ENCODE measurements at places on chromosomes 16 and 17. TPM values are rescaled to one million over a fixed set of nuclear protein-coding genes. Genes with fewer than 3 reads are reported as not detected.

- no peaks in the 10 kb centered on the region for H3K27me3 ChIP-seq
- no peaks in the 10 kb centered on the region for H3K36me3 ChIP-seq
- no peak overlapping the region for H3K27ac ChIP-seq
- H3K4me3 ChIP-seq = peak overlapping the region; percentile 36
- H3K4me1 ChIP-seq = peaks cover 12% of the 10 kb centered on the region
Measured at GRCh38 chr16:89256651-89257254, 39.2 kb downstream of the ZNF778 start.

DNA sequence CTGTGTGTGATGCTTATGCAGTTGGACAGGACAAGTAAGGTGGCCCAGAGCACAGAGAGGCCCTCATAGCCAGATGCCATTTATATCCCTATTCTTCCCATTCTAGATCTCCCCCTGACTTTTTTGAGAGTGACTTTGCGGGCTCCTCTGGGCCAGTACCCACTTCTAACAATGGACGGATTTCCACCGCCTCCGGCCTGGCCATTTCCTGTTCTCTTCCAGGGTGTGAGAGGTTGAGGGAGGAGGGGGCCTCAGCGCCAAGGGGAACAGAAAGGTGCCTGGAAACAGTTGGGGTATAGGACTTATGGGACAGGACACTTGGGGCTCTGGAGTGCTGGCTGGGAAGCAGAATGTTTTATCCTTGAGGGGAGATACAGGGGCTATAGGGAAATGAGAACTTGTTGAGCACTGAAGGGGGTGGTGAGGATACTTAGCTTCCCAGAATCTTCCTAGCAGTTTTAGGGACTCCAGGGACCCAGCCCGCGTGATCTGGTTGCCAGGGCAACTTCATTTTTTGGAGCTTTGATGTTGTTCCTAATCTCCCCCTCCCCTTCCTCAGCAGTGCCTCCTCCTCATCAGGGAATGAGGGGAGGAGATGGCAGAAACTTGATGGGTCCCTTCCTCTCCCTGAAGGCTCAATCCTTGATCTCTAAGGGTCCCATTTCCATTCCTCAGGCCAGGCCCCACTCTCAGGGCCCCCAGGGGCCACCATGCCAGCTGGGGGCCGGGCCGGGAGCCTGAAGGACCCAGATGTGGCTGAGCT lies 3.6 kb downstream of the TAOK2 start:
- peaks cover 23% of the 10 kb centered on the region for H3K4me1 ChIP-seq
- H3K4me3 ChIP-seq = no peak overlapping the region
- H3K36me3 ChIP-seq = peaks cover 40% of the 10 kb centered on the region
- DNase-seq = no peak
- no peaks in the 10 kb centered on the region for H3K27me3 ChIP-seq

- no peak for DNase-seq
- no peak overlapping the region for H3K4me3 ChIP-seq
- H3K36me3 ChIP-seq = no peaks in the 10 kb centered on the region
- H3K27ac ChIP-seq = no peak overlapping the region
- H3K27me3 ChIP-seq = no peaks in the 10 kb centered on the region
Measured at GRCh38 chr17:58303971-58304749, 23.4 kb upstream of the MPO start.

DNA sequence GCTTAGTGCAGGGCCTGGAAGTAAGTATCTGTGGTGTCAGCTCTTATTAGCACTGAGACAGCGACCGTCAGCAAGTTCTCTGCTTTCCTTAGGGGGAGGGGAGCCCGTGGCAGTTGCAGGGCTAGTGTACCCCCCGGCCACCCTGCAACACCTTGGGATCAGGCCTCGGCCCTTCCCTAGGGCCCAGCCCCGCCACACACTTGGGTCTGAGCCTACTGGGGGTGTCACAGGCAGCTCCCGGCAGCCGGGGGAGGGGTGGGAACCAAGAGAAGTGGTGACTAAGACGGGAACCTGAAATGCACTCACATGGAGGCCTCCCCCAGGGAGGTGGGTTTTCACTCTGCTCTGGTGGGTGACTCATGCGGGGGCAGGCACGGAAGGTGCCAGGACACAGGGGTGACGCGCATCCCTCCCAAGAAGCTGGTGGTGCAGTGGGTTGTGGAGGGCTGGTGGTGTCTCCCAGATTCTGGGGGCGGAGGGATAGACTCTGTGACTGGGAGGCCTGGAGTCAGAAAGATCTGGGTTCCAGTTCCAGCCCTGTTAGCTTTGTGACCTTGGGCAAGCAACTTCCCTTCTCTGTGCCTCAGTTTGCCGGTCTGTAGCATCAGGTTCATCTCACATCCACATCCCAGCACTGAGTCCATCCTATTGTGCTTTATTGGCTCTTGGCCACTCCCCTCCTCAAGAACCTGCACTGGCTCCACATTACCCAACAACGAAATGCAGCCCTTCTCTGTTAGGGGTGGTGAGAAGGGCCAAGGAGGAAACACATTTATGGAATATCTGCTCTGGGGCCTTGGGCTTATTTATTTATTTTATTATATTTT lies 44.5 kb downstream of the LAT start:
- H3K4me1 ChIP-seq = no peaks in the 10 kb centered on the region
- no peaks in the 10 kb centered on the region for H3K27me3 ChIP-seq
- H3K27ac ChIP-seq = no peak overlapping the region
- no peak overlapping the region for H3K4me3 ChIP-seq

DNA sequence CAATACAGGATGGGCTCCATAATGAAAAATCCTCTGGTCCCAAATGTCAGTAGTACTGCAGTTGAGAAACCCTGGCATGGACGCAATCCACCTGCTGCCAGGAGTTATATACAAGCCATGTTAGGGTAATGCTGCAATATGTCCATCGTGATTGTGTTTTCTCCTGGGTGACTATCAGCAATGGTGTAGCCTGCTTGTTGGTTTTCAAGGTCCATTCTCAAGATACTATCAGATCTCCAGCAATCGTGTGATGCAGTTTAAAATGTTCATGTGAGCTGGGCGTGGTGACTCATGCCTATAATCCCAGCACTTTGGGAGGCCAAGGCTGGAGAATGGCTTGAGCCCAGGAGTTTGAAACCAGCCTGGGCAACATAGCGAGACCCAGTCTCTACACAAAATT lies 24.0 kb downstream of the ABCC1 start:
- H3K4me1 ChIP-seq = peaks cover 55% of the 10 kb centered on the region
- no peaks in the 10 kb centered on the region for H3K27me3 ChIP-seq
- peak overlapping the region; percentile 86 for H3K27ac ChIP-seq
- no peak overlapping the region for H3K4me3 ChIP-seq
- no peak for DNase-seq

DNA sequence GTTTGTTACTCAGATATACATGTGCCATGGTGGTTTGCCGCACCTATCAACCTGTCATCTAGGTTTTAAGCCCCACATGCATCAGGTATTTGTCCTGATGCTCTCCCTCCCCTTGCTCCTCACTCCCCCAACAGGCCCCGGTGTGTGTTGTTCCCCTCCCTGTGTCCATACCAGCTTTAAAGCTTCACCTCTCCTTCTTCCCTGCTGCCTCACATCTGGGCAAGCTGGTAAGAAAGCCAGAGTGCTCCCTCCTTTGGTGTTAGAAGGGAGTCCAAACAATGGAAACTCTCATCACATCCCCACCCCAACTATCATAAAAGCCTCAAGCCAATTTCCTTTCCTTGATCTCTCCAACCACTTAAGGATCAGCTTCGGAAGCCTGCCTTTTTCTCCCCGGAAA lies 1115.6 kb upstream of the GOT2 start:
- no peak for DNase-seq
- H3K36me3 ChIP-seq = no peaks in the 10 kb centered on the region
- H3K27me3 ChIP-seq = no peaks in the 10 kb centered on the region

Gene HSD17B2
- 5.1 TPM for total RNA-seq

DNA sequence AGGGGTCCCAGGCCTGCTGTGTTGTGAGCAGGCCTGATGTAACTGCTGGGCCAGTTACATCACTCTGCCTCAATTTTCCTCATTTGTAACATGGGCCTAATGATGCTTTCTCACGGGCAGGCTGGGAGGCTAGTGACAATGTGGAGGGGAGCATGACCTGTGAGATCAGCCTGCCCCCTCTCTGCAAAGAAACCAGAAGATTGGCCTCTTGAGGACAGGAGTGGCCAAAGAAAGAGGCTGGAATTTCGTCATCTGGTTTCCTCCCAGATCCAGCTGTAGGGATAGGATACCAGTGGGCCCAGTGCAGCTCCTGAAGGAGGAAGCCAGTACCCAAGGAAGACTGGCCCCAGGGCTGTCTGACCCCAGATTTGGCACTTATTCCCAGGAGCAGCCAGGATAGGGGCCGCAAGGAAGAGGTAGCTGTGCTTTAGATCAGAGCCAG lies 615 bp upstream of the SREBF1 start:
- no peaks in the 10 kb centered on the region for H3K36me3 ChIP-seq
- peak overlapping the region; percentile 95 for H3K4me3 ChIP-seq
- peaks cover 63% of the 10 kb centered on the region for H3K4me1 ChIP-seq
- no peak for DNase-seq
- peak overlapping the region; percentile 98 for H3K27ac ChIP-seq
- no peaks in the 10 kb centered on the region for H3K27me3 ChIP-seq

Gene SLC35G6
- total RNA-seq = not detected

DNA sequence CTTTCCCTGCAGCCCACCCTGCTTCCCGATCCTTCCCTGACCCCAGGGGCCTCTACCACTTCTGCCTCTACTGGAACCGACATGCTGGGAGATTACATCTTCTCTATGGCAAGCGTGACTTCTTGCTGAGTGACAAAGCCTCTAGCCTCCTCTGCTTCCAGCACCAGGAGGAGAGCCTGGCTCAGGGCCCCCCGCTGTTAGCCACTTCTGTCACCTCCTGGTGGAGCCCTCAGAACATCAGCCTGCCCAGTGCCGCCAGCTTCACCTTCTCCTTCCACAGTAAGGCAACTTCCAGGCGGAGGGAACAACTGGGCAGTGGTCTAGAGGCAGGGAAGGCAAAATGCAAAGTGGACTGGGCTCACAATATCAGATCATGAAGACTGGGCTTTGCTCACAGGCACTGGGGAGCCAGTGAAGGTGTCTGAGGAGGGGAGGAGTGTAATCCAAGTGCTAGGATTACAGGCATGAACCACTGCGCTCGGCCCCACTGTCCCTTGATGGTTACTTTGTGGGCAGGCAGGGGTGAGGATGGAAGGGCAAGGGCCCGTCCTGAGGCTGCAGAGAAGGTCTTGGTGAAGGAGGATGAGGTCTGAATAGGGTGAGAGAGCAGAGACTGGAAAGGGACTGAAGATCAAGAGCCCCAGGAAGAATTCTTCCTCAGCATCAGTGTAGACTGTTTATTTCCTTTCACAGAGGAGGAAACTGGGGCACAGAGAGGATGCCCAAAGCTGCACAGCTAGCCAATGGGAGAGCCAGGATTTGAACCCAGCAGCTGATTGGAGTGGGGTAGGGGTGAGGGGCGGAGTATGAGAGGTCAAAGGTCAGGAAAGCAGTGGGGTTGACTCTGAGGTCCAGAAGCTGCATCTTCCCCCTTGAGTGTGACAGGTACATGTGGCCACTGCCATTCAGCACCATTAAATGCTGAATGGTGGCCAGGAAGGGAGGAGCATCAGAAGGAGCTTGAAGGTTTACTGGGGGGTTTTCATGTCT lies 16.5 kb upstream of the ADGRG3 start:
- H3K36me3 ChIP-seq = peaks cover 7% of the 10 kb centered on the region
- peaks cover 32% of the 10 kb centered on the region for H3K4me1 ChIP-seq
- no peak overlapping the region for H3K27ac ChIP-seq
- no peaks in the 10 kb centered on the region for H3K27me3 ChIP-seq
- H3K4me3 ChIP-seq = no peak overlapping the region
- no peak for DNase-seq

Gene TAT
- total RNA-seq = not detected

Gene SETD1A
- 3.5 TPM for total RNA-seq

DNA sequence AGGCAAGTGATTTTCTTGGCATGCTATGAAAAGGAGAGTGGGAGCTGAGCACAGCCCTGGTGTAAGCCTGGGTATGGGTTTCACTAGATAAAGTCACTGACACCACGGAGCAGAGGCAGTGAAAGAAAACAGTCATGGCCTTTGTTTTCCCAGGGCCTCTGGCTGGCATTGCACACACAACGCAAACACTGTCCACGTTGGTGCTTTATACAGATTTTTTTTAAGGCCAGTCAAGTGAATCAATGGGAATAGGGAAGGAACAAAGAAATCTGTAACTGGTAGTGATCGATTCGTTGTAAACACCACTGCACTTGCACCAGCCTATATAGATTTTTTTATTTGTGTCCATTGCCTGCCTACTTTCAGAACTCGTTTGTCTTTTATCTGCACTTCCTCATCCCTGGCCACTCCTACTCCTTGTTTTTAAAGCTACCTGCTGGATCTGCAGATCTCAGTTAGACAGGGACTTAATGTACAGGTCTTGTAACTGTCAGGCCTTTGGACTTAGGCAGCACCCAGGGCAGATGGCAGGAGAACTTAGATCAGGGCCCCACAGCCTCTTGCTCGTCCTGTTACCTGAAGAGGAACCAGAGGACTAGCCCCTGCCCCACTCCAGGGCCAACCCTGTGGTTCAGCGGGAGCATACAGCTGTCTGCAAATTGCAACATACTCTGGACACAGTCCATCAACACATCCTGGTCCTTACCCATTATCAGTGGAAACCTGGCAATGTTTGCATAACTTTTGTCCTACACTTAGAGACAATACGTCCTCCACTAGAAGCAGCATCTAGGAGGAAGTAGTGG lies 10.6 kb upstream of the TMIGD1 start:
- H3K27me3 ChIP-seq = no peaks in the 10 kb centered on the region
- H3K27ac ChIP-seq = peak overlapping the region; percentile 85
- H3K4me1 ChIP-seq = peaks cover 35% of the 10 kb centered on the region
- no peak overlapping the region for H3K4me3 ChIP-seq
- DNase-seq = no peak
- H3K36me3 ChIP-seq = no peaks in the 10 kb centered on the region

- no peak overlapping the region for H3K27ac ChIP-seq
- no peaks in the 10 kb centered on the region for H3K27me3 ChIP-seq
- DNase-seq = no peak
- no peak overlapping the region for H3K4me3 ChIP-seq
- H3K4me1 ChIP-seq = no peaks in the 10 kb centered on the region
Measured at GRCh38 chr16:77385481-77385880, 49.4 kb downstream of the ADAMTS18 start.

Gene ACE
- 3.1 TPM for total RNA-seq

Gene BAIAP3
- total RNA-seq = 0.68 TPM

DNA sequence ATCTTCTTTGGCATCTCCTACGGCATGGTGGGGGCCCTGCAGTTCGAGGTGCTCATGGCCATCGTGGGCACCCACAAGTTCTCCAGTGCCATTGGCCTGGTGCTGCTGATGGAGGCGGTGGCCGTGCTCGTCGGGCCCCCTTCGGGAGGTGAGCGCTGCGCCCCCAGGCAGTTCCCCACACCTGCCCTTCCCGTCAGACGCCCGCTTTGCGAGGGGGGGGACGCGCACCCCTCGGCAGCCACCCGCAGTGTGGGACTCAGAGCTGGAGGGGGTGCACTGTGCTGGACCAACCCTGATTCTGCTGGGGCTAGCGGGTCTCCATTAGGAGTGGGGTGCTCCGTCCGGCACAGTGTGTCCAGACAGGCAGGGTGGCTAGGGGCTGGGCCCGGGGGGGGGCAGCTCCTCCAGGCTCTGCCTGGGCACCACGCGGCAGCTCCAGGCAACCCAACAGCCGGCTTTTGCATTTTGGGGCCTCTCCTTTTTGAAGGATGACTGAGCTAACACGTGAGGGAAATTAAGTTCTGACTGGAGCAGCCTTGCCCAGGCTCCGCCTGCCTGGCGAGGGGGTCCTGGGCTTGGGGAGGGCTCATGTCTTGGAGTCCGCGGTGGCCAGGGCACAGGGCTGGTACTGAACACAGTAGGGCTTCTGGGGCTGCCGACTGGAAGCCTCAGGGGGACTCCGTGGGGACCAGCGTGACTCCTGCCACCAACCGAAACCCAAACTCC lies 9.1 kb downstream of the SLC16A3 start:
- H3K4me3 ChIP-seq = peak overlapping the region; percentile 56
- no peak for DNase-seq
- peak overlapping the region; percentile 86 for H3K27ac ChIP-seq
- peaks cover 67% of the 10 kb centered on the region for H3K4me1 ChIP-seq
- no peaks in the 10 kb centered on the region for H3K27me3 ChIP-seq
- no peaks in the 10 kb centered on the region for H3K36me3 ChIP-seq

Data from esophagus squamous epithelium (tissue), 5 donors.